Activated T-helper 1 cell treated with Interleukin-2 at 50 U/mL for 16 hours (primary cell): ENCODE measurements at places on chromosomes 6 and 20.

- no peak for DNase-seq
Measured at GRCh38 chr6:16903470-16903869, 142.2 kb upstream of the ATXN1 start.

GRCh38 chr6:154715446-154715845, 17.8 kb upstream of the SCAF8 start:
- no peak for DNase-seq

- DNase-seq, result no peak
Measured at GRCh38 chr6:129281168-129281796, 398.3 kb downstream of the LAMA2 start.

DNA sequence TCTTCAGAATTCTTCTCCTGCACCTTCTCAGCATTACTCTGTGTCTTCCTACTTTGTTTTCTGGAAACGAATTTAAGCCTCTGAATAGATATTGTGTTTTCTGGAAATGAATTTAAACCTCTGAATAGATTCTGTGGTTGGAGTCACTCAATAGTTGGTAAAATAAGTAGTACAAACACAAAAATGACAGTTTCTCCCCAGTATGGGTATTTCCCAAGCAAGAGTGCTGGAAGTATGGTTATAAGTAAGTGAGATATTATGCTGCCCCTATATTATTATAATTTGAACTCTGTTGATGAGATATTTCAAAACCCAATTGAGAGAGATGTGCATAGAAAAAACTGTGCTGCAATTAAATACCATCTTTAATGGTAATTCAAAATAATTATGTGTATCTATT, 94.9 kb downstream of the TINAG start:
- DNase-seq, result no peak

- DNase-seq, result no peak
Measured at GRCh38 chr20:34389206-34389953, 26.3 kb downstream of the ITCH start.

GRCh38 chr6:105514306-105514705, 111.4 kb upstream of the PREP start:
- DNase-seq, result no peak

- DNase-seq, result no peak
Measured at GRCh38 chr6:87070741-87071140, 24.2 kb downstream of the CGA start.

DNA sequence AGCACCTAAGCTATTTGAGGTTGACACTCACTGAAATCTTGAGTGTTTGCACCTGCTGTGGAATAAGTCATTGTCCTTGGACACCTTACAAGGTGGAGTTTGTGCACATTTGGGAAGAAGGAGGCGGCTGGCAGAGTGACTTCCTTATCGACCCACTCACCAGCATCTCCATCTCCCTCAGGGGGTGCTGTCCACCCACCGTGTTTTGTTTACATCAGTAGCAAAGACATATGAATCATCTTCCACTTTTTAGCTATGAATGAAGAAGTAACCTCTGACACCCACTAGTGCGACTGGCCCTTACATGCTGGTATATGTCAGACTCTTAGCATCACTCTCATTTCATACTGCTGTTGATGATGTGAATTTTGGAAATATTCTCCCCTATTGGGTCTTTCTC, 119.5 kb upstream of the SGK1 start:
- DNase-seq, result no peak

- DNase-seq, result no peak
Measured at GRCh38 chr6:448296-449056, 56.9 kb downstream of the IRF4 start.

- DNase-seq, result no peak
Measured at GRCh38 chr6:125868252-125868651, 77.5 kb downstream of the NCOA7 start.

GRCh38 chr6:44232676-44233566, 9.5 kb downstream of the SLC29A1 start:
- no peak for DNase-seq

DNA sequence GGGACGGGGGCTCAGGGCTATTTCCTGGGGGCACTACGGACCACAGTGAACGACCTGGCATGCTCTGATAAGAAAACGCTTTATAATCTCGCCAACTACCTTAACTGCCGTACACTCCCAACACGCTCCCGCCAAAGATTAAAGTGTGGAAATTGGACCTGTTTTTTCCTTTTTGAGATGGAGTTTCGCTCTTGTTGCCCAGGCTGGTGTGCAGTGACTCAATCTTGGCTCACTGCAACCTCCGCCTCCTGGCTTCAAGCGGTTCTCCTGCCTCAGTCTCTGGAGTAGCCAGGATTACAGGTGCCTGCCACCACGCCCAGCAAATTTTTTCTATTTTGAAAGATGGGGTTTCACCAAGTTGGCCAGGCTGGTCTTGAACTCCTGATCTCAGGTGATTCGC, 346 bp upstream of the SLC44A4 start:
- no peak for DNase-seq

DNA sequence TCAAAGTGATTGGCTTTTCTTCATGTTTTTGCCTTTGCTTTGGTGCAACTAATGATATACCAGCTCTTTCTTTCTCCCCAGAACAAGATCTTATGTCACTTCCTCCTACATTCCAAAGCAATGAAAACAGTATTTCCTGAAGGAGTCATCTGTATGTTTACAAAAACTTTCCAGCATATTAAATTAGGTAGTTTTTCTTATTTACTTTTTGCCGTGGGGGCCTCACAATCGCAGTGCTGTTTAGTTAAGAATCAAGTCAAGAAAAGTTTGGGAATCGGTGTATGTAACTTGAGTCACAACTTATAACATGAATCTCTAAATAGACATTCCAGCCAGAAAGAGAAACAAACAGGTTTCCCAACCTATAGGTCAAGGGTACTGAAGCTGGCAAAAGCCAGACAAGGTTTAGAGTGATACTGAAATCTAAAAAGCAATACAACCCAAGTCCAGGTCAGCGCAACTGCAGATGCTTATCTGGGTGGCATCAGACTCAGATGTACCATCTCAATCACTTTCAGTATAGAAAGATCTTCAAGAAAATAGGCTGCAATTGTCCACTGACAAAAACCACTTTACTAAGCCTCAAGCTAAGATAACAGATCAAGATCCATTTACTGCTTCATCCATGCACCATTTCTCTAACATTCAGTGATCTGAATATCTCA, 63.6 kb downstream of the IPCEF1 start:
- DNase-seq, result no peak

DNA sequence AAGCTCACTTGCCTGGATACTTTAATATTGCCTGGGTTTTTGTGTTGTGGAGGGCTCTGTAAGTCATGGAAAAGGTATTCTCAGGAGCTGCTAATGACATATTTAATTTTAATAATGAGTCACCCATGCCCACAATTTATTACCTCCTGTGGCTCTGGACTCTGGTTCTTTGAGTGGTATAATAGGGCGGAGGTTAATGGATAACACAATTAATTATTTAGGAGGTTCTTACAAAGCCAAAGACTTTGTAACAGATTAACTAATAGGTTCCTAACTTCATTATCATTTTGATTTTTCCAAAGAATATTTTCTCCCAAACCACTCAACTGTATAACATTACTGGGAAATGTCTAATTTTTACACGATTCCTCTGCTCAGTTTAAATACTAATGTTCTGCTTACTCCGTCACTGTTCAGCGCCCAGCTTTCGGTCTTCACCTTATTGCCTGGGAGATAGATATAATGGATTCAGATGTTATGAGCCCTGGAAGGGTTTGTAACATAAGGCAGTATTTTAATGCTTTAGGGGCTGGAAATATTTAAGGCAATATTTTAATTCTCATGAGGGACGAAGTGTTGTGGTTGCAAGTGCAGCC, 29.4 kb downstream of the PHACTR3 start:
- DNase-seq, result no peak

DNA sequence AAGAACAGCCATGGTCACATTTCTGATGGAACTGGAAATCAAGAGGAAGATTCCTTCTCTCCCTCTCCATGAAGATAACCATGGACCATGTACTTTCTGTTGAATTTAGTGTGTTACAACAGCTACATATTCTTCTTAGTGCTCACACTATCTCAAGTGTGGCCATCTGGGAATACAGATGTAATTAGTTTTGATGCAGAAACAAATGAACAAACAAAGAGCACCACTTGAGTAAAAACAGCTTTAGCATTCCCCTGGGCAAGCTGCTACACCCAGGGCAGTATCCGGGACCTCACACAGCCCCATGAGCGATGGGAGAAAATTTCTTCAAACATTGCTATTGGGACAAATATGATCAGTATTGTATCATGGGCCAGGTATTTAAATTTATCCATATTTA, 75.2 kb downstream of the RAMACL start:
- no peak for DNase-seq

DNA sequence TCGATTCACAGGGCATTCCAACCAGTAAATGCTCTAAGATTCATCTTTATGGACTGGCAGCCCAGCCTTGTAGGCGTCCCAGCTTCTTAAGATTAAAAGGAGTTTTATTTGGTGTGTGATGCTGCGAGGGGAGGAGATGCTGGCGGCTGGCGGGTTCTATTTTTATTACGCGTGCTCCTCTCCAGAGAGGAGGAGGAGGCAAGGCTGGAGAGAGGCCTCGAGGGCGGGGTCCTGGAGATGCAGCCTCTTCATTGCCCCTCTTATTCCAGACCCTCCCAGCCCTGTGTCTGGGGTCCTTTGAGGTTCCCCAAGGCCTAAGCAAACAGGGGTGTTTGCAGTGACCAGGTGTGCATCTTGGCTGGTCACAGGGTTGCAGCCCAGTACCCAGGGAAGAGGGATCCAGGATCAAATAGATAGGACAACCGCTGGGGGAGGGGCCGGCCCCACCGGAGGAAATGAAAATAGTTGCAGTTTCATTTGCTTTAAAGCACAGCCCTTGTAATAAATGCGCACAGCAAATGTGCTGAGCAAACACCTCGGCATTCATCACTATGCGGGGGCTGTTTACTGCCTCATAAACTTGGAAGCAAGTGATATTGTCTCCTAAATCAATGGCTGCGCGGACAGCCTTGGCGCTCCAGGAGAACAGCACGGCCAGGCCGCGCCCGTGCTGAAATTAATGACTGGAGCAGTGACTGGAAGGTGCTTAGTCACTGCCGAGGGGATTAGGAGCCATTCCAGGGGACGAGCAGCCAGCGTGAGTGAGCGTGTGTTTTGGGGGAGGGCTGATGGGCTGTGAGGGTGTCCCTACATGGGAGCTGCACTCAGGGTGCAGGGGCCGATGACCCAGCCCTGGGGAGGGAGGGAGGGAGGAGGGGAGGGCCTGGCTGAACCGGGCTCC, 83.0 kb downstream of the TMEM242 start:
- no peak for DNase-seq

DNA sequence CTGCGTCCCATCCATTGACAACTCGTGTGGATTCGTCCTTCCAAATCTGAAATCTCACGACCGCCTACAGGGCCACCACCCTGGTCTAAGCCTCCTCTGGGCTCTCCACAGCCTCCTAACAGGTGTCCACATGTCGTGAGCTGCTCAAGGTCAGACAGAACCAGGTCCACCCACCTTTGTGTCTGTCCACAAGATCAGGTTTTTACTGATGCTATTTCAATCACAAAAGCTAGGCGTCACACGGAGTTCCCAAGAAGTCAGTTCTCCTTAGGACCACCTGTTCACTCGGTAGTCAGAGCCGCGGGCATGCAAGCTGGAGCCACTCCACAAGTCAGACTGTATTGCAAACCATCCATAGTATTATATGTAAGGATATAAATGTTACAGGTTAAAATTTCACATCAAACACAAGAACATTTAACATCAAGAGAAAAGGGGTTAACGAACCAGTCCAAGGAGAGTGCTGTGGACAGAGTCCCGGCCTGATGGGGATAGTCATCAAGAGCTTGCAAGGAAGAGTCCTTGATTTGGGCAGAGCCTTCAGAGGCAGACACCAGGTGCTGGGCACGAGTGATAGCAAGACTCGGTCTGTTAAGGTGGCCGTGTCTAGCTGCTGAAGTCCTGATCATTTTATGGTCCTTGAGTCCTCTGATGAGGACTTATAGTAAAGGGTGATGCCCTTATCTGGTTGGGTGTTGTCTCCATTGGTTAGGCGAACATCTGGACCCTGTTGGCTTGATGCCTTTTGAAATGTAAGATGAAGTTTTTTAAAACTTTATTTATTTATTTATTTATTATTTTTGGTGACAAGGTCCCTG, 731 bp upstream of the DNPH1 start:
- no peak for DNase-seq
